ENCODE measurements at places on chromosomes 11 and 22. TPM values are rescaled to one million over a fixed set of nuclear protein-coding genes. Genes with fewer than 3 reads are reported as not detected.

Gene MUC2
- not detected for total RNA-seq

Gene LIF
- total RNA-seq, result 0.52 TPM

Gene TRIM66
- 1.6 TPM for total RNA-seq

Gene OR52N4
- total RNA-seq, result not detected

Gene RIMBP3C
- not detected for total RNA-seq

Gene WNT11
- total RNA-seq, result 18.3 TPM

Gene ALKBH3
- 25.6 TPM for total RNA-seq

Gene SCN4B
- total RNA-seq, result 2.1 TPM

All from skeletal muscle tissue (tissue), 5 donors.